Frontal cortex (tissue), 4 donors: ENCODE measurements at places on chromosomes 11 and 22. TPM values are rescaled to one million over a fixed set of nuclear protein-coding genes. Genes with fewer than 3 reads are reported as not detected.

- no peak for DNase-seq
Measured at GRCh38 chr11:40170078-40170477, 1289.4 kb downstream of the LRRC4C start.

- DNase-seq: peak; percentile 67
Measured at GRCh38 chr11:65329944-65330403, 3.7 kb upstream of the DPF2 start.

DNA sequence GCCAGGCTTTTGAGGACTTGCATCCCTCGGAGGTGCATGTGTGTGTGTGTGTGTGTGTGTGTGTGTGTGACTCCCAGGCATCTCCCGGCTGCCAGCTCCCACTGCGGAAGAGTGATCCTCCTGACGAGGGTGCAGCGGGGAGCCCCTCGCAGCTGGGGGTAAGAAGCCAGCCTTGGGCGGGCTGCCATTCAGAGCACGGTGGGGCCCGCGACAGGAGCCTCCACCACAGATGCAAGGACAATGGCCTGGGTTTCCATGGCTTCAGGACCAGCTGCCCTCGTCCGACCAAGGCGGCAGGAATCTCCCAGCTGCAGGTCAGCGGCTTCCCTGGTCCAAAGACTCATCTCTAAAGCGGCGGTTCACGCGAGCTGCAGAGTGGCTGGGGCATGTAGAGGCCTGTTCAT lies 908.5 kb downstream of the BRD1 start:
- no peak for DNase-seq

GRCh38 chr11:109911488-109911887 lies 181.7 kb upstream of the ZC3H12C start:
- no peak for DNase-seq

DNA sequence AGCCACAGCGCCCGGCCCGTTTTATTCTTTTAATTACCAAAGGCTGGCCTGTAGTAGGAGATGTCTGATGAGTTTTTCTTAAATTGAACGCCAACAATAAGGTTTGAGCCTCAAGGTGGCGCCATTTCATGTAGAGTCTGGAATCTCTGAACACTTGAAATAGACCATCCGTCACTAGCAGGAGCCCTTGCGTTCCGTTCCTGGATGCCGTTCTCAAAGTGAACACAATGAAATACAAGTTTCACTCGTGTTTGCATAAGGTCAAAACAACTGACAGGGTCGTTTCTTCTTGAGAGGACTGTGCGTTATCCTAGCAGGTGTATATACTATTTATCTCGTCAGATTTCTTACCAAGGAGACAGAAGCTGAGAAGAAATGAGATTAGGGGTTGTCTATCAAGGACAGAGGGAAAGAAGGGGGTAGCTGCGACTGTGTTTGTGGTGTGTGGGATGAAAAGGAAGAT lies 18.7 kb upstream of the SCGB1D1 start:
- peak; percentile 52 for DNase-seq

The PRG3 gene
- not detected for total RNA-seq
